Nephron progenitor cell (in vitro differentiated cells): ENCODE measurements at places on chromosomes 2 and 18.

GRCh38 chr18:69980509-69980908 lies 32.8 kb upstream of the CD226 start:
- DNase-seq = no peak

- DNase-seq = no peak
These were observed 662.9 kb downstream of the ZEB2 start for GRCh38 chr2:143856978-143857377.

DNA sequence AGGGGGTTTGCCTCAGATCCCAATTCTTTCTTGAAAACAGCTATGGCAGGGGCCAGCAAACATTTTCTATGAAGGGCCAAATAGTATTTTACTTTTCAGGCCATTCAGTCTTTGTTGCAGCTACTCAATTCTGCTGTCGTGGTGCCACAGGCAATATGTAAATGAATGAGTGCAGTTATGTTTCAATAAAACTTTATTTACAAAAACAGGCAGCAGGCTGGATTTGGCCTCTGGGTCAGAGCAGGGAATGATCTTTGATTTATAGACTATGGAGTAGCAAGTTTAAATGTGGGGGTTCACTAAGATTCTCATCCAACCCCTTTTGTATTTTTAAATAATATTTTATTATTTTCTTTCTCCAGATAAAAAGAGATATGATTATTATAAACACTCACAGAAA lies 72.4 kb downstream of the IRS1 start:
- DNase-seq = no peak

- no peak for DNase-seq
These were observed 55.7 kb downstream of the ATAD2B start for GRCh38 chr2:23871206-23871605.
